Spinal cord (tissue), 10 donors: ENCODE measurements at places on chromosomes 7 and 10.
A peak's percentile ranks its signal among the peaks of the same experiment; 100 is the strongest.

DNA sequence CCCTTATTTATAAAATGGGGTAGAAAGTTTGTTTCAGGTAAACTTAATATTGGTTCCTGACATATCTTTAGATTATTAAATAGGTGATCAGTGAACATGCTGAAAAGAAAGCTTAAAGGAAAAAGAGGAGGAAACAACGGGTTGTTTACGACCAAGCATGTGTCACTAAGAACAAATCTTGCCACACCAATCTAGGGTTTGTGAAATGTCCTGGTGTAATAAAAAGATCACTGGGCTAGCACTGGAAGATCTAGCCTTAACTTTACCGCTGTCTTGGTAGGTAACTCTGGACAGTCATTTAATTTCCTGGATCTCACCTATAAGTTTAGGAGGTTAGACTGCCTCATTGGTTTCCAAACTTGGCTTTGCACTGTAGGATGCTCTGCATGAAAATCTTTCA lies 19.0 kb downstream of the VPS26A start:
- no peaks in the 10 kb centered on the region for H3K36me3 ChIP-seq
- H3K4me1 ChIP-seq, result no peaks in the 10 kb centered on the region
- H3K27me3 ChIP-seq, result no peaks in the 10 kb centered on the region

DNA sequence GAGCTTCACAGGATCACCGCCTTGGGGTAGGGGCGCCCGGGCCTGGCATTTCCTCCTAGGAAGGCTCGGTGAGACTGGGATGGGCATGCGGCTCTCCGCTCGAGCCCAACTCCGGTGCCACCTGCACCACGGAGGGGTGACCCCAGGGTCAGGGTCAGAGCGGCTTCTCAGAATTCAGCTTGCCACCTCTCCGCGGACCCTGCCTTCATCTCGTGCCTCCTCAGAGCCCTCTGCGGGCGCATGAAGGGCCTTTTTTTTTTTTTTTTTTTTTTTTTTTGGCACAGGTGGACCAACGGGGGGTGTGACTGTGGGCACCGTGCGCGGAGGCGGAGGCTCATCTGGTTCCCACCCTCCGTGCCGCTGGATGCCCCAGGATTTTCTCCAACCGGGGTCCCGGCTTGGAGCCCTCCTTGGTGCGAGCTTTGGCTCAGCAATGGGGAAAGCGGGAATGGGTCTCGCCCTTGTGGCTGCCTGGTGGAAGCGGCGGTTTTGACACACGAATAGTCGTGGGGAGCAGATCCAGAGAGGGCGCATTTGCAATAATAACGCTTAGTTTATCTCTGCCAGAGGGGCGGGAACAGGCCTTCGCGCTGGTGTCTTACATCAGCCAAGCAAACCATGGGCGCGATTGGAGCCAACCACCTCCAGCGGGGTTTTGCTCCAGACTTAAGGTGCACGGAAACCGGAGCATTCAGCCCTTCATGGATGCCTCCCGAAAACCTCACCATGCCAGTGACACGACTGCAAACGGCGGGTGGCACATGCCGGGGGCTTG lies 5.0 kb upstream of the TNRC18 start:
- H3K27ac ChIP-seq, result peak overlapping the region; percentile 99
- no peaks in the 10 kb centered on the region for H3K27me3 ChIP-seq
- DNase-seq, result peak; percentile 67
- H3K4me3 ChIP-seq, result peak overlapping the region; percentile 88

GRCh38 chr10:10977978-10978377 lies 39.7 kb upstream of the CELF2 start:
- no peaks in the 10 kb centered on the region for H3K4me1 ChIP-seq
- H3K27ac ChIP-seq, result no peak overlapping the region
- H3K4me3 ChIP-seq, result no peak overlapping the region
- no peak for DNase-seq

- H3K4me1 ChIP-seq, result no peaks in the 10 kb centered on the region
- H3K27ac ChIP-seq, result no peak overlapping the region
- H3K4me3 ChIP-seq, result no peak overlapping the region
- DNase-seq, result no peak
- no peaks in the 10 kb centered on the region for H3K27me3 ChIP-seq
These were observed 26.4 kb upstream of the PRKAR2B start for GRCh38 chr7:107017965-107018719.
